ENCODE measurements at places on chromosomes 16 and 17.

GRCh38 chr16:77404775-77405174 is 30.1 kb downstream of the ADAMTS18 start:
- DNase-seq, result no peak

- no peak for DNase-seq
Observed at GRCh38 chr16:54430491-54431030, 144.0 kb upstream of the IRX3 start.

DNA sequence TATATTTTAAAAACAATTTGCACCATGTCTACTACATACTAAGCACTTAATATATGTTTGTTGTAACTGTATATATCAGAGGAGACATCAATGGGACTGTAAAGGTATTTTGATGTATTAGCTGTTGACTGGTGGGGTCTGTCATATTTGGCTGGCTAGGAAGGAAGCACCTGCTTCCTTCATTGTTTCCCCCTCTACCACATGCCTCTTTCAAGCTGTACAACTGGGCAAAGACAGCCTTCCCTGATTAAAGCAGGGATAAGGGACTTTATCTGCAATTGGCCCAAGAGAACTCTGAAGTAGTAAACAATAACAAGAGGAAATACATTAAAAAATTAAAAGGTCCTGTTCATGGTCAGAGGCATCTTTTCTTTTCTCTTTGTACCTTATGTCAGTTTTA is 5.5 kb upstream of the SLFN12L start:
- no peak for DNase-seq

DNA sequence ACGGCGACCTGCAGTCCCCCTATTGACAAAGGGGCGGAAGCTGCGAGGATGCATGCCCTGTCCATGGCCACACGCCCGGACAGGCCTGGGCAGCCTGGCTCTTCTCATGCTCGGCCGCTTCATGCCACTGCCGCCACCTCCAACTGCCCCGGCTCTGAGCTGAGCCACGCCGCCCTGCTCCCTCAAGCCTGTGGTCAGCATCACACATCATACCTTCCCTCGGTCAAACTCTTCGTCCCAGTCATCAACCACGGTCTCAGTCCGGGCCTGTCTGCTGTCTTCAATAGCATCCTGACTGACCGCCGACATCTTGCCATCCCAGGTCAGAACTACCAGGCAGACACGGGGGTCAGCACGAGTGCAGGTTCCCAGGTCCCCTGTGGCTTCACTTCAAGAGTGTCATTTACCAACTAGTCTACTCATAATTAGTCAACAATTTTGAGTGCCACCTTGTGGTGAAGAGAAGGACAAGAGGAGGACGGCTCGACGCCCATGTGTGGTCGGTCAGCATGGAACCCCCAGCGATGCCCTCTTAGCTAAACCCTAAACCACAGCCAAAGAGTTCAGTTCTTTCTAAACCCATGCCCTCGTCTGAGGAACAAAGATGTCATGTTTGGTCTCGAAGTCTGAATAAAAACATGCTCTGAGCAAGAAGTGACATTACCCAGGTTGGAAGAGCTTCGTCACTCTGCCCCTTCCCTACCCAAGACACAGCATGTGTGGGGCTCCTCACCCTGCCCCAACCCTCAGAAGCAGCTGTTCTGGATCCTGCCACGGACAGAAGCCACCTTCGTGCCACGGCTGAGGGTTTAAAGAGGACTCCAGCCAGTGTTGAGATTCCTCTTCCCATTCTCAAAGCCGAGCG is 16.9 kb upstream of the CYTH1 start:
- no peak for DNase-seq

GRCh38 chr17:64418506-64419339 is 28.1 kb upstream of the PECAM1 start:
- DNase-seq, result no peak

DNA sequence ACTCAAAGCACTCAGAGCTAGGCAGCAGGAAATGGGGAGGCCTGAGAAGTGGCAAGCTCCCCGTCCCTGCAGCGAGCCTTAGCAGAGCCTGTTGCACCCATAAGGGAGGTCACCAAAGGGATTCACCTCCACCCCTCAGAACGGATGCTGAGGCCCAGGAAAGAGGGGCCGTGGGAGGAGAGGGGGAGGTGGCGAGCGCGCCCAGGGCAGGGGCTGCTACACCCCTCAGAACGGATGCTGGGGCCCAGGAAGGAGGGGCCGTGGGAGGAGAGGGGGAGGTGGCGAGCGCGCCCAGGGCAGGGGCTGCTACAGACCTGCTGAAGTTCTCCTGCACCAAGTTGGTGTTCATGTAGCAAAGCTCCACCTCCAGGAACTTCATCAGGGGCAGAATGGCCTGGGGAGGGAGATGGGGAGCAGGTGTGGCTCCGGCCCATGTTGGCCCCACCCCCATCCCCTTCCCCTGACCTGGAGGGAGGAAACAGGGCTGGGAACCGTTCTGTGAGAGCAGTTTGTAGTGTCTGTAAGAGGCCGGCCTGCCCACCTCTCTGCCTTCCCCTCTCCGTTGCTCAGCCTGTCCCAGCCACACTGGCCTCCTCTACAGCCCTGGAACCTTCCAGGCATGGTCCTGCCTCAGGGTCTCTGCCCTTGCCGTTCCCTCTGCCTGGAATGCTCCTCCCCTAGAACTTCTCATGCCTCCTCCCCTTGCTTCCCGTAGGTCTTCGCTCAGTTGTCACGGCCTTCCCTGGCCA is 11.4 kb downstream of the UNC13D start:
- DNase-seq, result peak; percentile 36

DNA sequence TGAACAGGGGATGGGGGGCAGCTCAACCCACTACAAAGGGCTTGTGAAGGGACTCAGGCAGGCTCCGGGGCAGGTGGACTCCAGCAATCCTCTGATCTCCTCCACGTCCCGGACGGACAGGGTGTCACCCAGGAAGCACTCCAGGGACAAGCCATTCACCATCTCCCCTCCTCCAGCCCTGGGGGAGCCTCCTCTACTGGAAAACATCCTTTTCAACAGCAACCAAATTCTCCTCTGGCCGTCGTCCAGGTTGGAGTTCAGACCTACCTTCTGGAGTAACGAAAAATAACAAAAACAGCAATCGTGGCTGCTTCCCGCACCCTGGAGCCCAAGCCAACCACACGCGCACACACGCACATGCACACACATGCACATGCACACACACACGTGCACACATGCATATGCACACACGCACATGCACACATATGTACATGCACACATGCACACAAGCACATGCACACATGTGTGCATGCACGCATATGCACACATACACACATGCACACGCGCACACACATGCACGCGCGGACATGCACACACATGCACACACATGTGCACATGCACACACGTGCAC is 8.9 kb upstream of the RBFOX3 start:
- peak; percentile 7 for DNase-seq

GRCh38 chr17:27776882-27777624 is 23.3 kb downstream of the NOS2 start:
- no peak for DNase-seq

Data from left cardiac atrium (tissue), 4 donors.